ENCODE measurements at places on chromosomes 12 and 14. TPM values are rescaled to one million over a fixed set of nuclear protein-coding genes. Genes with fewer than 3 reads are reported as not detected.

Gene CCNT1
- total RNA-seq: 23.9 TPM

Gene SPIC
- total RNA-seq: not detected

Gene C12orf75
- total RNA-seq: 206 TPM

Gene ASCL1
- total RNA-seq: not detected

Gene LRTM2
- not detected for total RNA-seq

Gene PMCH
- not detected for total RNA-seq

Gene CD63
- total RNA-seq: 942 TPM

Gene PLCZ1
- not detected for total RNA-seq

Gene GLIPR1
- 150 TPM for total RNA-seq

Gene RAB35
- 19.3 TPM for total RNA-seq

Gene POLE2
- 19.2 TPM for total RNA-seq

Gene MYRFL
- total RNA-seq: not detected

Gene OR10A7
- total RNA-seq: not detected

Gene OR4Q3
- total RNA-seq: not detected

Gene ANG
- 1.4 TPM for total RNA-seq

Gene SALL2
- total RNA-seq: 1.6 TPM

Gene CEP83
- total RNA-seq: 17.0 TPM

Gene NDUFA12
- 184 TPM for total RNA-seq

Gene GLIPR1L1
- total RNA-seq: not detected

Gene ZNF891
- 0.44 TPM for total RNA-seq

Gene RDH5
- total RNA-seq: 6.2 TPM

Gene TCL1B
- total RNA-seq: not detected

Gene GCN1
- 99.8 TPM for total RNA-seq

Gene RAB2B
- total RNA-seq: 23.9 TPM

Gene KCNH5
- not detected for total RNA-seq

Gene KRT83
- total RNA-seq: not detected

Data from placental pericyte (primary cell).